ENCODE measurements at places on chromosomes 7 and 10.

- no peak for DNase-seq
These were observed 22.2 kb downstream of the LIPJ start for GRCh38 chr10:88608780-88609179.

- no peak for DNase-seq
These were observed 165.5 kb downstream of the CDK14 start for GRCh38 chr7:90761584-90761983.

DNA sequence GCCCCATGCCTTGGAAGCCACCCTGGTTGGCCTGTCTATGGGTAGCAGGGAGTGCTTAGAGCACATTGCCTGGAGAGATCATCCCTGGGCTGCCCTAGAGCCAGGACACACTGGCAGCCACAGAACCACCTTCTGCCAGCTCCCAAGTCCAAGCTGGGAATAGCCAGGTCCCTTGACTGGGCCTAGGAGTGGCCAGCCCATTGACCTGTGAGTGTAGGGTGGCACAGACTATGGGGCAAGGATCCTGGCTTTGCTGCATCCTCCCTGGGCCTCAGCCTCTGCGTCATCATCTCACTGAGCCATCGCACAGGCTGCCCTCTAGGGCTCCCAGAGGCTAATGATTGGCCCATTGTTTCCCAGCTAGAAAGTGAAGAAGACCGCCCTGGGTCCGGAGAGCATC lies 7.0 kb downstream of the AQP1 start:
- DNase-seq, result no peak

DNA sequence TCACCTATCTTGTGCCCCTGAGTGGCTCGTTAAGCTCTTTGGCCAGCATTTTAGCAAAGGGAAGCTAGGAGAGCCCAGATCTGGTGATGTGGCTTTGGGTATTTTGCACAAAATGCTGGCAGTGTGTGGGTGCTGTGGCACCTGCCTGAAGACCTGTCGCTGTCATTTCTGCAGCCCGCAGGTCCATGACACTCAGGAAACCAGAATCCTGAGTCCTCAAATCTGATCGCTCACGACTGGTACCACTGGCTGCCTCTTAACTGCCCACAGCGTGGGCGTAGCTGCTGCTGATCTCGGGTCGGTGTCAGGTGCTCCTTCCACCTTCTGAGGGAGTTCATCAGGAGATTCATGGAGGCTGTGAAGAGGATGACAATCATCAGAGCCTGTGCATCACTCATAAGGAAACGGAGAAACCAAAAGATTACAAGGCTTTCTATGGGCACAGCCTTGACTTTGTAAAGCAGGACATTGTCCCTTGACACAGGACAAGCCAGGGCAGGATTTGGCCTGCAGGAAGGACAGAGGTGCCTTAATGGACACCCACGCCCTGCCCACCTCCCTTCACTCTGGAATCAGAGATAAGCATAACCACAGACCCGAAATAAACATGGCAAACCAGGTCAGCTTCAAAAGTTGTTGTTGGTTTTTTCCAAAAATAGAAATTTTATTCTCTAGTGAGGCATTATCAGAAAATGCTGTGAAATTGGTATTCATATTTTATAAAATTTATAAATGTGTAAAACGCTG lies 71.0 kb upstream of the STK17A start:
- DNase-seq, result no peak

DNA sequence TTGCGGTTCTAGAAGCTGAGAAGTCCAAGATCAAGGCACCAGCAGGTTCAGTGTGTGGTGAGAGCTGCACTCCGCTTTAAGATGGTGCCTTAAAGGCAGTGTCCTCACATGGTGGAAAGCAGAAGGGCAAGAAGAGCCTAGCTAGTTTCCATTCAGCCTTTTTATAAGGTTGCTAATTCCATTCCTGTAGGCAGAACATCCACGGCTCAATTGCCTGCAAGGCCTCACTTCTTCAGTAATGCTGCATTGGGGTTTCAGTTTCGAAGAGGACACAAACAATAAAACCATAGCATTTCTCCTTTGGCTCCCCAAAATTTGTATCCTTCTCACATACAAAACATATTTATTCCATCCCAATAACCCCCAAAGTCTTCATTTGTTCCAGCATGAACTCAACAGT lies 109.5 kb upstream of the KCND2 start:
- no peak for DNase-seq

DNA sequence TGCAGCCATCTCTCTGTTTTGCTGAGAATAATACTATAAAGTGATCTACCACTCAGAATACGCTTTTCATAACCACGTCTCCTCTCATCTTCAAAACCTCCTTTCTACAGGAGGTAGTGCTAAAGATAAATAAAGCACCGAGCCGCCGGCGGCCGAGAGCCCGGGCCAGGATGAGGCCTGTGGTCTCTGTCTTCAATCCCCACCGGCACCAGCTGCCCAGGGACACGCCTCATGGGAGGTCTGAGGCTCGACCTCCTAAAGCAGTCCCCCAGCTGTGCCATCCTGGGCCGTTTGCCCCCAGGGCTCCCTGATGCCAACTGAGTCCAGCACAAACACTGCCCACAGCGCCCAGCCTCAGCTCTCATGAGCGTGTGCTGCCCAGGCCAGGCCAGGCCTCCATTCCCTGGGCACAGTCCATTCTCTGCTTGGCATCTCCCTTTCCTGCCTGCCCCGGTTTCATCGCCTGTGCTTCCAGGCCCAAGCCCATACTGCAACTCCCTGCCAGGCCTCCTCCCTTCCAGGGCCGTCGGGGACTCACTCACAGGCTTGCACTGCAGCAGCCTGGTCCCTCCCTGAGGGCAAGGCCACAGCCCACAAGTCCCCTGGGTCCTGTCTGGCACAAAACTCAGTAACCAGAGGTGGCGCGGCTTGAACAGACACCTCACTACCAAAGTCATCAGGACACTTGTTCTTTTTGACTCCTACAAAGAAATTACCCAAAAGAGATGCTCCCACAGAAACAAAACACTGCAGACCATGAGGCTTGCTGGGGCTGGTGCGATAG lies 2.5 kb downstream of the INTS1 start:
- DNase-seq, result no peak

DNA sequence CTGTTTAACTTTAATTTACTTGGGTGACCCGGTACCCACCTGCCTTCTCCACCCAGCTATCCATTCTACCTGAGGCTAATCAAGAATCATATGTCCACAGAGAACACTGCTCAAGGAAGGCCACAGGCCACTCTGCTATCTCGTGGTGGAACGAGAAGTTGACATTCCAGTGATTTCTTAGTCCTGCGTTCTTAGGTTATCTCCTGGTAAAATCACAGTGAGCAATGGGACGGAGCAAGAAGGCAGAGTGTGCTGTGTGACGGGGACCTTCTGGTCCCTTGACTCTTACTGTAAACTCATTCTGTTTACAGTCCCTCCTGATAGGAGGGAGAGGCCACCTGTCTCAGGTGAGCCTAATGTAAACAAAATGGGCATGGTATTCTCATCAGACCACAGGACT lies 256.6 kb downstream of the TNS3 start:
- DNase-seq, result no peak

DNA sequence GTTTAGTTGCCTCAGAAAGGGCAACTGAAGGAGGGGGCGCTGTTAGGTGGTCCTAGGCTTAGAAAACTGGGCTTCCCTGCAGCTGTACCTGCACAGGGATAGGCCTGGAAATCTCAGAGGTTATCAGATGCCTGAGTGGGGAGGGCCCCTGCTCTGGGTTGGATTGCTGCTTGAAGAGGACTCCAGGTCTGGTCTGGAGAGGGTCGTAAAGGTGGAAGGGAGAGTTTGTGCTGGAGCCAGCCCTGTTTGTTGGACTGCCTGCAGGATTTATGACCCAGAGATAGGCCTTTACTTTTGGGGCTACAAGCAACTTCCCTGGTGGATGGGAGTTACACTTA lies 765.9 kb downstream of the GRID1 start:
- no peak for DNase-seq

- DNase-seq, result no peak
These were observed 614.9 kb upstream of the FZD8 start for GRCh38 chr10:36256948-36257356.

GRCh38 chr7:49773218-49773935 lies at the start of gene VWC2:
VWC2 (plus strand) TSS chr7:49773638; CDS start chr7:49775436, 1,798 bp downstream.
- no peak for DNase-seq

- DNase-seq, result no peak
These were observed 28.7 kb downstream of the DGKI start for GRCh38 chr7:137818036-137818435.
